ENCODE measurements at places on chromosomes 1 and 21. TPM values are rescaled to one million over a fixed set of nuclear protein-coding genes. Genes with fewer than 3 reads are reported as not detected.

NTNG1 gene
- 0.73 TPM for total RNA-seq

ADORA1 gene
- 2.9 TPM for total RNA-seq

IGSF21 gene
- not detected for total RNA-seq

PCSK9 gene
- 1.6 TPM for total RNA-seq
